Cortex of kidney (tissue), 1 donor: ENCODE measurements at places on chromosomes 2 and 18.

GRCh38 chr2:30591186-30591585, 144.1 kb downstream of the LCLAT1 start:
- DNase-seq, result no peak

DNA sequence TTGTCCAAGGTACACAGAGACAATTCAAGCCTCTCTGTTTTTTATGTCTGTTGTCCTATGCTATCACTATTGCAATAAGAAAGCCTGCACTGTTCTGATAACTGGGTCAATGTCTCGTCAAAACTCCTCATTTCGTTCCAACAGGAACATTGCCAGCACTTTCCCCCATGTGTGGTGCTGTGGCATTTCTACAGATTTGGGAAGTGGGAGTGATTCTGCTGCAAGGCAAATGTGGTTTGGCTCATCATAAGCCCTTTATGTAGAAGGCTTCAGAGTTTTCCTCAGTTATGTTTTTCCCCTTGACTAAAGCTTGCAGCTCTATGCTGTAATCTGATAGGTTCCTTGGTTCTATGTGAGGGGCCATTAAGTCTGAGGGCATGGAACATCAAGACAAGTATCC, 324.1 kb upstream of the TCF4 start:
- no peak for DNase-seq

DNA sequence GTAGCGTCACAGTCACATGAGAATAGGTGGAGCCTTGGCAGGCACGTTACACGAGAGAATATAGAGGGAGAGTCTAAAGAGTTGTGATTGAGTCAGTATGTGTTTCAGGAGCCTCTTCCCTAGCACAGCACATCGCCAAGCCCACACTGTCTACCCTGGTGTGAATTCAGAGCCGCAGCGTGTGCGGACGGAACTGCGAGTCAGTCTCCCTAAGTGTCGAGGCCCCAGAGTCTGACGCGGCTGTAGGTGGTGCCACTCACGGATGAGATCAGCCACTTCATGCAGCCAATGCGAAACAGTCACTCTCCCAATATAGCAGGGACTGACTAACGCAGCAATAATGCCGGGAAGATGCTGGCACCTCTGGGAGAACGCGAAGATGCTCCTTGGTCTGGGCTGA, 587.3 kb upstream of the ID2 start:
- DNase-seq, result no peak

GRCh38 chr2:24558781-24559472, 67.9 kb downstream of the NCOA1 start:
- DNase-seq, result no peak

GRCh38 chr2:15271941-15272542, 289.1 kb downstream of the NBAS start:
- no peak for DNase-seq

DNA sequence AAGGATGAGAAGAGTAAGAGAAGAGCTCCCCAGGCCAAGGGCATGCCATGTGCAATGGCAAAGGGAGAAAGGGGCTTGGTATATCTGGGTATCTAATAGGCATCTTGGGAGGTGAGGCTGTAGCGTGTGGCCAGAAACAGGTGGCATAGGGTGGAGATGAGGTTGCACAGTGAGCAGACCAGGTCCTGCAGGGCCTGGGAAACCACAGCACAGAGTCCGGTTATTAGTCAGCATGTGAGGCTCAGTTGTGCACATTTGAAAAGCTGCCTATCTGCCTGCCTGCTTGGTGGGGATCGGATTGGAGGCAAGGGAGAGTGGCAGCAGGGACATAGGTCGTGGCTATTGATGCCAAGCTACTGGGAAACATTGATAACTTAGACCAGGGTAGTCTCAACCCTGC, 190.6 kb downstream of the TPGS2 start:
- DNase-seq, result no peak

DNA sequence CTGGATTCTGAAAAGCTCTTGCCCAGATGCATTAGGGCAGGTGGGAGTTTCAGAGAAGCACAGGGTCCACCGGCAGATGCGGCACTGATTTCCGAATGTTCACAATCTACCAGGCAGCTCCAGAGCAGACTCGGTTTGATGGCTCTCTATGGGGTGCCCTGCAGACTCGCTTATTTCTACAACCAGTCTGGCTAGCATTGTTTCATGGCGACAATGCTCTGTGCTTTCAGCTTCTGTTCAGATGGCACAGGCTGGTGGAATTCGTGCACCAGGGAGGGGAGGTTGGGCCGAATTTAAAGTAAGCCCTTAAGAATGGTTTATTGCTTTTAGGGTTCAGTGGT, 9.9 kb downstream of the MYT1L start:
- DNase-seq, result no peak

- DNase-seq, result no peak
Observed at GRCh38 chr2:43430489-43430888, 165.3 kb downstream of the THADA start.

DNA sequence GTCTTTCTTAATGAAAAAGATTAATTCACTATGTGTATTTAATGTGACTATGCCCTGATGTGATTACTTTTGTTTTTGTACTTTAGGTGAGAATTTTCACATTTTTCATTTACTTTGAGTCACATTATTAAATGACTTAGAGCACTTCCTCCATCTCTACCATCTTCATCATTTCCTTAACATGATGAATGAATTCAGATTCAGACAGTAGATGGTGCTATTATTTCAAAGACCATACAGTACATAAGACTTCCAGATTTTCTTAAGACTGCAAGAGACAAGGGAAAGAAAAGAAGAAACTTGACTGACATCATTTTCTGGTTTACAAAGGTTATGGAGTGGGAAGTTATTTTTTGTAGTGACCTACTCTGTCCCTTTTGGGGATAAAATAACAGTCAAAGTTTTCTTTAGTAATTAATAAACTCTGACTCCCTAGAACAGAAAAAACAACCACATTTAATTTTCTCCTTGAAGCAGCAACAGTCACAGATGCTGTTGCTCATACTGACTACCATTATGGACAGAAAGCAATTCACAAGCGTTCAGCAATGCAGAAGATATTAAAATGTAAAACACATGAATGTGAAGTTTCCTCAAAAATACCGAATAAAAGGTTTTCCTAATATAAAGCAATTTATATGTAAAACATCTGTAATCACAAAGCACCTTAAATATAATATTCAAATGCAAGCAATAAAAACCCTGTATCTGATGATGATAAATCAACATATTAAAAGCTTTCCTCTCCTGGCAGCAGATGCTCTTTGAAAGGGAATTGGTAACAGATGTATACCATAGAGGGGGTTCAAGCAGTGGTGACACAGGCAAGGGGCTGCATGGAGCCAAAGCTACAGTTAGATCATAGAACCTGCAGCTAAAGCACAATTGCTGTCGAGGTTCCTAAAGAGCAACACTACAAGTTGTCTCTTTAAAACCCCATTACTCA, 1010.9 kb upstream of the NXPH2 start:
- no peak for DNase-seq

- no peak for DNase-seq
Observed at GRCh38 chr2:209619782-209620181, 151.8 kb upstream of the UNC80 start.

GRCh38 chr2:143796051-143796450, 666.8 kb downstream of the ARHGAP15 start:
- DNase-seq, result no peak
